Substantia nigra (tissue), 51 donors: ENCODE measurements at places on chromosomes 6 and 20.

DNA sequence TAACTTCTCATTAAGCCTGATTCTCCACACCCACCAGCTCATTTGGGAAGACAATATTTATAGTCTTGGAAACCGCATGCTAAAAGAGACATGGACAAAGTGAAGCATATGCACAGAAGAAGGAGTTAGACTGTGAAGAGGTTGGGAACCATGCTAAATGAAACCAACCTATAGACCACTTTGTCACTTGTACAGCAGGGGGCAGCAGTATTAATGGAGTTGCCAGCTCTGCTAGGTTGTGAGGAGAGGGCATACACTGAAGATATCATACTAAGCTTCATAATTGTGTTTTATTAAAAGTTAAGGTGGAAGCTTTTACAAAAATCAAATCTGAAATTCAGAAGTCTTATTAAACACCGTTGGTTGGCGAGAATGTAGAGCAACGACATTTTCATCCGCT lies 38.3 kb upstream of the HMGCLL1 start:
- no peak for DNase-seq

GRCh38 chr6:52820198-52820597 lies 16.6 kb upstream of the GSTA1 start:
- DNase-seq = no peak

GRCh38 chr6:88596801-88597200 lies 366.6 kb downstream of the RNGTT start:
- no peak for DNase-seq

DNA sequence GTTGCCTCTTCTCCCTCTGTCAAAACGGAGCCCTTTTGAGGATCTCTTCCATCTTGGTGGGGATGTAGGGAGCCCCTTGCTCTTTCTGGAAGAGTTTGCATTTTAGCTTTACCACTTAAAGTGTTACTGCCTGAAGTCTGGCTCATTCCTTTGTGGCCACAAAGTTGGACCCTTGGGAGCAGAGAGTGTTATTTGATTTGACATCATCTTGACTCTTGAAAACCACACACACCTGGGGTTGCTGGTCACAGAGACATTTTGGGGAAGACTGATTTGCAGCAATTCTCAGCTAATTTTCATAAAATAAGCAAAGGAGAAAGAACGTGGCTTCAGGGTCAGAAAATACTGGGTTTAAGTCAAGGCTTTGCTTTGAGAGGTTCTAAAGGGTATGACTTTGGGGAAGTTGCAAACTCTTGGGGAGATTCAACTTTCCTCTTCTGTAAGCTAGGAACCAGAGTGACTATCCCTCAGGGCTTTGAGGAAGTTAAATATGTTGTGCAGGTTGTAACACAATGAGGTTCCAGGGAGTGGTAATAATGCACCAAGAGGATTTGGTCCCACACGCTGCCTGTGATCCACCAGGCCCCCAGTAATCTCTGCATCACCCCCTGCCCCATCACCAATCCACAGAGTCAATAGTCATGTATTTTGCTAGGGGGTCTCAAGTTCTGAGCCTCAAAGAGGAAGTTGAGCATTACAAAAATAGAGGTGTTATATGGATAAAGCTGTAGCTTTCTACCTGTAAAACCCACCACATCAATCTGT lies 141.6 kb upstream of the SLC24A3 start:
- no peak for DNase-seq

GRCh38 chr20:46970937-46971630 lies 76.4 kb downstream of the EYA2 start:
- no peak for DNase-seq

DNA sequence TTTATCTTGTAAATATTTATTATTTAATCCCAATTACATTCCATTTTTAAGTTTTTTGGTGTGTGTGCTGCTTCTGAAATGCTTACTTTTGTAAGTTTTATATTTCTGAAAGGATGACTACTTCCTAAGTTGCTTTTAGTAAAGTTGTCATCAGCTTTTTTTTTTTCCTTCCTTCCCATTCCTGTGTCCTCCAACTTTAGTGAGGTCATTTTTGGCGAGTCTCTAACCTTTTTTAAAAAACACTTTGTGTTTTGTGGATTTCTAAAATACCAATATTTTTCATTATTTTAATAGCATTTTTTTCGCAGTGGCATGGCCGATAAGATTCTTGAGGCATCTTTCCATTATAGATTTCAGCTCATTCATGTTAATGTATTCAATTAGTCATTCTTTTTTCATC lies 30.9 kb downstream of the FIG4 start:
- no peak for DNase-seq

- no peak for DNase-seq
Measured at GRCh38 chr20:38805958-38806854, 709 bp downstream of the PPP1R16B start.

GRCh38 chr6:112865131-112865530 lies 518.0 kb downstream of the RFPL4B start:
- no peak for DNase-seq

DNA sequence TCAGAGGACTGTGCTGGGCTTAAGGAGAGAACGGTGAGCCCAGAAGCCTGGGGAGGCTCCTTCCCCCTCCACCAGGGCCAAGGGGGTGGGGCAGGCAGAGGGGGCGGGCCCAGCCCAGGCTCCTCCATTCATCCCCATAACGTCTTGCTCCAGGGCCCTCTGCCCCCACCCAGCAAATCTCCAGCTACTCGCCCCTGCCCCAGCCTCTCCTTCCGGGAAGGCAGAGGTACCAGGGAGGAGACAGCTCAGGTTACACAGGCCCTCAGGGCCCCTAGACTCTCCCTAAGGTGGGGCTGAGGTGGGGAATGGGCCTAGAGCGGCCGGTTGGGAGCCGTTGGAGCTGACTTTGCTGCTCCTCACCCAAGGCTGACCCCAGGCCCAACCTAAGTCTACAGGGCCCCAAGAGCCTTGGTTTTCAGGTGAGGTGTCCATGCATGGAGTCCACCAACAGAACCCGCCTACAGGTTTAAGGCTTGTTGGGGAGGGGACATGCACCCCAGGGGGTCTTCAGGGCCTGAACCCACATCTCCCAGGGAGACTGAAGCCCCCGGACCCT lies 1.2 kb downstream of the LAMA5 start:
- DNase-seq = no peak

GRCh38 chr20:21681922-21682318 lies 23.5 kb upstream of the PAX1 start:
- no peak for DNase-seq

- no peak for DNase-seq
Measured at GRCh38 chr6:27471365-27472115, 1.4 kb downstream of the ZNF184 start.

DNA sequence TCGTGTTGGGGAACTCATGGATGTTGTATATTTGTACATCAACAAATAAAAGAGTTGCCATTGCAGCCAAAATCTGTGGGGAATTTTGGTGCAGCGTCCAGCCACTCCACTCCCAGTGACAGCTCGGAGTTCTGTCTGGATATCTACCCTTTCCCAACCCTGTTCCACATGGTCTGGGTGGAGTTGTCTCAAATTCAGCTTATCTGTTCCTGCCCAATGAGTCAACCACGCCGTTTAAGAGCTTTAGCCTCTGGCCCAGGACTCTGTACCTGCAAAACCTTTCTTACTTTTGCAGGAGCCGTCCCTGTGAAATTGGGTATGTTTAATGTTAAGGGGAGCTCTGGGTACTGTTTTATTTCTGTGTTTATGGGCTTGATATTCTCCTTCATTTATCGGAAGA lies 33.9 kb upstream of the OVOL2 start:
- no peak for DNase-seq

DNA sequence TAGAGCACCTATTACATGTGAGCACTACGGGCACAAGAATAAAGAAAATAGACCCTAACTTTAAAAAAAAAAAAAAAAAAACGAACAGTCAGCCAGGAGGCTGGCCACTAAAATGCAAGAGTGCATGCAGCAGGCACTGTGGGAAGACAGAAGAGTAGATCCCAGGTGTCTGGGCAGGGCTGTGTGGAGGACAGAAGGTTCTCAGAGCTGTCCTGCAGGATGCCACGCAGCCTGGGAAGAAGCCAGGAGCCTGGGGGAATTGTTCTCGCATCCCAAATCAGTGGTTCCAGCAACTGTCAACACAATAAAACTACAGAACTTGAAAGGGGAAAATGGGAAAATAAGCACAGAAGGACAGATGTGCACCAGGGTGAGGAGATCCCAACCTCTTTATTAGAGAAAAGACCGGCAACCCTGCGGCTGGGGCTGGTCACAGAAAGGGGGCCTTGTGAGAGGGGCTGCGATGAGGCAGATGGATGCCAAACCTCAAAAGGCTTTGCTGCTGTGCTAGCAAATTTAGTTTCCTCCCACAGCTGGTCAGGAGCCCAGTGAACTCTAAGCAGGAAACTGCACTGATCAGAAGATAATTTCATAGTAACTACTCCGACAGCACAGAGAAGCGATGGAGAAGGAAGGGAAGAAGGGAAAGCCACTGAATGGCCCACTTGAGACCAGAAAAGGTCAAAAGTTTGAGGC lies 30.9 kb downstream of the MAP3K5 start:
- DNase-seq = no peak

GRCh38 chr6:73985891-73986290 lies 289.9 kb downstream of the CD109 start:
- no peak for DNase-seq

GRCh38 chr20:14481863-14482262 lies 144.5 kb upstream of the FLRT3 start:
- no peak for DNase-seq

- DNase-seq = no peak
Measured at GRCh38 chr20:13809373-13809772, 24.5 kb downstream of the NDUFAF5 start.

- DNase-seq = no peak
Measured at GRCh38 chr6:24966381-24966780, 30.6 kb upstream of the RIPOR2 start.

DNA sequence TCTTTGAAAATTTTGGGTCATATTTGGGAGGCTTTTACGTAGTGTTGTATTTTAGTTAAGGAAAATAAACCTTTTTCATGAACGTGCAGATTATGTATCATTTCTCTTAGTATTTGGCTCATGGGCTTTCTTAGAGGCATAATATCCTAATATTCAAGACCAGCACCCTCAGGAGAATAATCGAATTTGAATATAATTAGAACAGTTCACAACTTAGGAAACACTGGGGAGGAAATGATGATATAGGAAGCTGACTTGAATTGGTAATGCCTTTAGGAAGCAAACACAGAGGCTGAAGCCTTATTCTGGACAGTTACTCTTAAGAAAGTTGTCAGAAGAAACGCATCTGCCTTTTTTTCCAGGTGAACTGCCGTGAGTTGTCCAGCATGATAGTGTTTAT lies at the start of gene GFRAL:
Gene GFRAL (plus strand): TSS at position 301 of the 400 bp plus-strand sequence. CDS start 86 bp downstream, at position 387.
- no peak for DNase-seq

GRCh38 chr6:135002229-135002844 lies 52.3 kb downstream of the HBS1L start:
- DNase-seq = no peak

- DNase-seq = no peak
Measured at GRCh38 chr6:11425876-11426275, 111.7 kb upstream of the TMEM170B start.

- DNase-seq = no peak
Measured at GRCh38 chr6:47308198-47308517, 1.5 kb downstream of the TNFRSF21 start.

DNA sequence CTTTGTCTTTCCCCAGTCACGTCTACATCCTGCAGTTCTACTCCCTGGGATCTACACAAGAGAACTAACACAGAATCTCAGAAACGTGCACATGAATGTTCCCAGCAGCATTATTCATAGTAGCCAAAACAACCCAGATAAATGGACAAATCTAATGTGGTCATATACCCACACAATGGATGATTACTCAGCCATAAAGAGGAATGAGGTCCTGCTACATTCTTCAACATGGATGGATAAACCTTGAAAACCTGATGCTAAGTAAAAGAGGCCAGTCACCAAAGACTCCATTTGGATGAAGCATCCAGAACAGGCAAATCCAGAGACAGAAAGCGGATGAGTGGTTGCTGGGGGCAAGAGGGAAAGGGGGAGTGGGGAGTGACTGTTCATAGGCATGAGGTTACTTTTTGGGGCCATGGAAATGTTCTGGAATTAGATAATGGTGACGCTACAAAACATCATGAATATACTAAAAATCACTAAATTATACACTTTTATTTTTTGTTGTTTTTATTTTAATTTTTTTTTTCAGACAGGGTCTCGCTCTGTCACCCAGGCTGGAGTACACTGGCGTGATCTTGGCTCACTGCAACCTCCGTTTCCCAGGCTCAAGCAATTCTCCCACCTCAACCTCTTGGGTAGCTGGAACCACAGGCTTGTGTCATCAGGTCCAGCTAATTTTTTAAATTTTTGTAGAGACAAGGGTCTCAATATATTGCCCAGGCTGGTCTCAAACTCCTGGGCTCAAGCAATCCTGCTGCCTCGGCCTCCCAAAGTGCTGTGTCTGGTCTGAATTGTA lies 50.8 kb upstream of the DSN1 start:
- no peak for DNase-seq

- DNase-seq = no peak
Measured at GRCh38 chr6:164897523-164898235, 411.7 kb downstream of the C6orf118 start.

GRCh38 chr20:52083627-52084232 lies 107.8 kb downstream of the ZFP64 start:
- peak; percentile 48 for DNase-seq
